ENCODE measurements at places on chromosomes 4 and X. TPM values are rescaled to one million over a fixed set of nuclear protein-coding genes. Genes with fewer than 3 reads are reported as not detected.

Gene SPP1
- polyA plus RNA-seq, result 96.2 TPM

Gene PPP1R3F
- polyA plus RNA-seq, result 6.4 TPM

Gene PSAPL1
- polyA plus RNA-seq, result 0.05 TPM

DNA sequence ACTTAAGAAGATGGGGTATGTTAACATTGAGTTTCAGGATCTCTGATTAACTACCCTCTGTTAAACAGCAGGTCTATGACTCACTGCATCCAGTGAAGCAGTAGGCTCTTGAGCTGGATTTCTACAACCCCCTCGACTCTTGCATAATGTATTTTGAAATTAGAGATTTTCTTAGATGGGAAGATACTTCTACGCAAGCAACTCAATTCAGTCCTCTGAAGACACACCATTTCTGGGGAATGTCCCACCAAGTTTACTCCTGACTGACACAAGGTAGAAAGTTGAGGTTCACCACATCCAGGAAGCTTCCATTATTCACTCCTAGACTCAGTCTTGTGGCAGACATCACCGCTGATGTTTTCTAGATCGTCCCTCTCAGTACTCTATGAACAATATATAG is 12.9 kb downstream of the PALLD start:
- no peak overlapping the region for H3K4me3 ChIP-seq
- no peaks in the 10 kb centered on the region for H3K27me3 ChIP-seq
- DNase-seq, result no peak
- peaks cover 43% of the 10 kb centered on the region for H3K4me1 ChIP-seq
- H3K27ac ChIP-seq, result peak overlapping the region; percentile 71

DNA sequence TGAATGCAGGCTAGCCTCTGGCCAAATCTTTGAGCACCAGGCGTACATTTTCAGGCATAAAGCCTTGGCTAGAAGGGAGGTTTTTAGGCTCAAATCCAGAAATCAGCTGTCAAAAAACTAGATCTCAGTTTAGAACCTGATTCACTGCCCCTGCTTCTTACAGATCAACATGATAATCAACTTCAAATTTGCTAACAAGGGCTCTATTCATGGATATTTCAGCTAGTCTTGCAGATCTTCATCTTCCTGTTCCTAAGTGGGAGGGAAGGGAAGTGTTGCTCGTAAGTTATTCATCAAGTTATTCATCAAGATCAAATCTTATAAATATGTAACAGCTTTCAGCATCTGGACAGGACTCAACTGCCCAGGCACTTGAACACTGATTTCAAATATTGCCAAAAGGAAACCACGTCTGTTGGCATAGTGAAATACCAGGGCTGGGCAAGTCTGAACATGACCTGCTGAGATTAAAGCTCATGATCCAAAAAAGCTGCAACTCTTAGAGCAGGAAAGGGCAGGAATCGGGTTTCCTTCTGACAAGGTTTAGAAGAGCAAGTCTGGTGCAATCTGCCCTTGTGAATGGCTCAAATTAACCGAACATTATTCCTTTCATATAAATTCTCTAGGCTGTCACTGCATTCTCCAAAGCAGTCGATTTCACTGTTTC is 200.3 kb downstream of the PDGFC start:
- H3K4me3 ChIP-seq, result no peak overlapping the region
- DNase-seq, result no peak
- no peaks in the 10 kb centered on the region for H3K27me3 ChIP-seq
- no peaks in the 10 kb centered on the region for H3K36me3 ChIP-seq
- H3K4me1 ChIP-seq, result peaks cover 8% of the 10 kb centered on the region

Gene ITM2A
- polyA plus RNA-seq, result 66.5 TPM

- no peaks in the 10 kb centered on the region for H3K36me3 ChIP-seq
- no peak overlapping the region for H3K4me3 ChIP-seq
- no peaks in the 10 kb centered on the region for H3K27me3 ChIP-seq
- no peak overlapping the region for H3K27ac ChIP-seq
Measured at GRCh38 chr4:53653484-53654053, 62.3 kb upstream of the LNX1 start.

Gene GAGE12F
- polyA plus RNA-seq, result not detected

DNA sequence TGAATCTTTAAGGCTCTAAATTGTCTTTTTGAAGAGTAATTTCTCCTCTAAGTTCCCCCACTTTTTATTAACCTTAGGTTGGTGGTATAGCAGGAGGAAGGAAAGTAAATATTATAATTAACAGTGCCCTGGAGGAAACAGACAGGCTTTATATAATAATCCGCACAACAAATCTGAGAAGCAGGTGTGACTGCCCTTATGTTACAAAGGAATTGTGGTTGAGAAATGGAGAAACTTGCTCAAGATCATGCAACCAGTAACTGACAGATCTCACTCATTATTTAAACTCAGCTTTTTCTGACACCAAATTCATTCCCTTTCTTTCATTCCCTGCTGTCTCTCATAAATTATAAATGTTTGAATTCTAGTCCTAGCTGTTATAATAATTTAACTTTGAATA is 282.0 kb downstream of the PPP3CA start:
- no peaks in the 10 kb centered on the region for H3K36me3 ChIP-seq
- H3K4me1 ChIP-seq, result no peaks in the 10 kb centered on the region
- DNase-seq, result no peak
- H3K4me3 ChIP-seq, result no peak overlapping the region

- H3K4me3 ChIP-seq, result no peak overlapping the region
- H3K36me3 ChIP-seq, result no peaks in the 10 kb centered on the region
- H3K27me3 ChIP-seq, result no peaks in the 10 kb centered on the region
- no peak overlapping the region for H3K27ac ChIP-seq
- no peaks in the 10 kb centered on the region for H3K4me1 ChIP-seq
- no peak for DNase-seq
Measured at GRCh38 chr4:90757534-90758060, 630.4 kb downstream of the CCSER1 start.

DNA sequence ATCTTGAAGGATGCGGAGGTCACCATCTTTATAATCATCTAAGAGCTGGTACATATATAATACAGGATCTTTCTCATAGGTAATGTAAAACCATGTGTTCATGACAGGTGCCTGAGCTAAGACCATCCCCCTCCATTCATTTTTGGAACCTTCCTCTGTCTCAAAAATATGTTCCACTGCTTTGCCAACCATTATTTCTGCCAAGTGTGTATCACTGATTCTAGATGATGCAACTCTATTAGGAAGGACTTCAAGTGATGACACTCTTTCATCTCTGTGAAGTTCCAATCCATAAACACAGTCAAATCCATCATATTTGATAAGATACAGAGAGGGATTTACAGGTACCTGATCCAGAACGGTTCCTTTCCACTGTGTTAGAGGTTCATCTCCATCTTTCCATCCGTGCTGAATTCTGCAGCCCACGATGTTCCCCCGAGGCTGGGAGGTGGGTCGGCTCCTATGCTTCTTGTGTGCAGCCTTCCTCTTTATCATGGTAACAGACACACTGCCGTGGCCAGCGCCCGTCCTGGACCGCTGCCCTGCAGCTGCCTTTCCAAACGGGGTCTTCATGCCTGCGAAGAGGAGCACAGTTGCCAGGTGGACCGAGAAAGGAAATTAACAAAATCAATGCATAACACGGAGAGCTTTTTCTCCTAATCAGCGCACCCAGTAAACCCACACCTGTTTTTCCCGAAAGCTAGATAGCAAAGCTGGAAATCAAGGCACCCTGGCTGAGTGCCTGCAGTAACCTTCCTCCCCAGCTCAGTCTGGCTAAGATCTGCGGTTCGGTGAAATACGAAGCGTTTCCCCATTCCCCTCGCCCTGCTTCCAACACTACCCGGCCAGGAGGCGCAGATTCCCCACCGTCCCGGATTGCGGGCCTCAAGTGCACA is 718 bp downstream of the SPIN3 start:
- H3K27ac ChIP-seq, result peak overlapping the region; percentile 63
- H3K27me3 ChIP-seq, result no peaks in the 10 kb centered on the region
- peak; percentile 1 for DNase-seq

DNA sequence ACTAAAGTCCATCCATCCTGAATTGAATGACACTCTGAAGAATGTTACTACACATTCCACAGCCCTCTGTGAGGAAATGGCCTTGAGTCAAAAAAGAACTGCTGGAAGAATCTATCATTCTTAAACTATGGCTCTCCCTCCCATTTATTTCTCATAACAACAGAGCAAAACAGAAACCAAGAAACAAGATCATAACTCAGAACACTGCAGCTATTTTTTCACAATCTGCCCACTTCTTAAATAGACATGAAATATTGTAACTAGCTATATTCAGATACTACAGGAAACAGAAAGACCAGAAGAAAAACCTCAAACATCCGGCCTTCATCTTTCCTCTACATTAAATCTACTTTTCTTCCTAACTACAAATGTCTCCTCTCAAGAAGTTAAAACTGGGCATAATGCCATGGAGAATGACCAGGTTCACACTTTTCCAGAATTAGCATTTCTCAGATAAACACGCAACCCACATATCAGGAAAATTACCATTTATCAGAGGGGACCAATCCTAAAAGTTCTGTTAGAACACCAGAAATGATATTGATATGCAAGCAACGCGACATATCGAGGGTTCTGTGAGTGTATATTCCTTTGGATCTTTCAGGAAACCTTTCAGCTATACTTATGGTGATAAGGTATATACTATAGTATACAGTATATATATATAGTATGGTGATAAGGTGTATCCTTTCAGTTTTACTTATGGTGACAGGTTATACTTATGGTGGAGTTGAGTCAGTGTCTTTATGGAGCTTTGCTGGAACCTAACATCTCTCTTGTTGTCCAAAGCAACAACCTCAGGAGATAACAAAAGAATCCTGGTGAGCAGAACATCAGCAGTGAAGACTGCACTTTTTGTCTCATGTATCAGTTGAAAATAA is 60.4 kb upstream of the IRF2 start:
- no peak overlapping the region for H3K4me3 ChIP-seq
- H3K4me1 ChIP-seq, result peaks cover 8% of the 10 kb centered on the region
- H3K27ac ChIP-seq, result peak overlapping the region; percentile 98
- no peaks in the 10 kb centered on the region for H3K27me3 ChIP-seq
- no peaks in the 10 kb centered on the region for H3K36me3 ChIP-seq
- DNase-seq, result no peak

DNA sequence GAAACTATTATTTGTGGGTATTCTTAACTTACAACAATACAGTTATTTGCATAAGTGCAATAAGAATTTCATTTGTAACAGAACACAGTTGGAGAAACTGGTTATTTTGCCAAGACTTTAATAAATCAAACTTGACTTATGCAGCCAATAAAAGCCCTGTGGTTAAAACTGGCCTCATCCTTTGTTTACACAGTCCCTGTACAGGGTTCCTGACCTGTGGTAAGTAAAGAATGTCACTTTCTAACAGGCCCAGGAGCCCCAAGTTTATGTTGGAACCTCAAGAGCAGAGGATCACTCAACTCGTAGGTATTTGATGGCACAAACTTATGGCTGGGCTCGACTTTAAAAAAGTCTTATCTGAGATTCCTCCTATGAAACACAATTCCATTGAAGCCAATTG is 88.6 kb upstream of the PTCHD1 start:
- H3K36me3 ChIP-seq, result no peaks in the 10 kb centered on the region
- no peak overlapping the region for H3K4me3 ChIP-seq
- no peaks in the 10 kb centered on the region for H3K27me3 ChIP-seq
- DNase-seq, result no peak

DNA sequence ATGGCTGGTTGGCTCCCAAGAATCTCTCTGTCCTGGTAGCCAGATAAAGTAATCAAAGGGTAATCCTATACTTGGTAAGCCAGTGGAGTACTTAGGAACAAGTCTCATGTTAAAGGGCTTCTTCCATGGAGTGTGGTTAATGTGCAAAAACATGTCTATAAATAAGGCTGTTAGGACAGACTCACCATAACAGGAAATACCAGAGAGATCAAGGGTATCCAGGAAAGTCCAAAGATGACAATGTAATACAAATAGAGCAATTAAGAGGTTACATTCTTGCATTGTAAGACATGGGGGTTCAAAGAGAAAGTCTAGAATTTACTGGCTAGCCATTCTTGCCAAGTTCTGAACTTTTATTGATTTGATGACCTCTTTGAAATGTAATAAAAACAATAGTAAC is 61.9 kb upstream of the ZCCHC13 start:
- no peaks in the 10 kb centered on the region for H3K36me3 ChIP-seq
- H3K4me1 ChIP-seq, result no peaks in the 10 kb centered on the region
- no peak for DNase-seq
- no peaks in the 10 kb centered on the region for H3K27me3 ChIP-seq
- no peak overlapping the region for H3K4me3 ChIP-seq

- H3K27me3 ChIP-seq, result no peaks in the 10 kb centered on the region
- H3K27ac ChIP-seq, result no peak overlapping the region
- DNase-seq, result no peak
- H3K36me3 ChIP-seq, result no peaks in the 10 kb centered on the region
- no peak overlapping the region for H3K4me3 ChIP-seq
Measured at GRCh38 chrX:79728421-79728820, 286.1 kb upstream of the TBX22 start.

GRCh38 chr4:73573794-73574528 is 46.3 kb downstream of the RASSF6 start:
- peak; percentile 61 for DNase-seq
- H3K4me3 ChIP-seq, result no peak overlapping the region
- no peaks in the 10 kb centered on the region for H3K27me3 ChIP-seq
- no peaks in the 10 kb centered on the region for H3K36me3 ChIP-seq

GRCh38 chr4:56971383-56971782 is 6.0 kb downstream of the NOA1 start:
- H3K27ac ChIP-seq, result no peak overlapping the region
- no peaks in the 10 kb centered on the region for H3K27me3 ChIP-seq
- peaks cover 86% of the 10 kb centered on the region for H3K36me3 ChIP-seq
- H3K4me1 ChIP-seq, result peaks cover 12% of the 10 kb centered on the region
- no peak for DNase-seq
